ENCODE measurements at places on chromosomes 6 and 20.

DNA sequence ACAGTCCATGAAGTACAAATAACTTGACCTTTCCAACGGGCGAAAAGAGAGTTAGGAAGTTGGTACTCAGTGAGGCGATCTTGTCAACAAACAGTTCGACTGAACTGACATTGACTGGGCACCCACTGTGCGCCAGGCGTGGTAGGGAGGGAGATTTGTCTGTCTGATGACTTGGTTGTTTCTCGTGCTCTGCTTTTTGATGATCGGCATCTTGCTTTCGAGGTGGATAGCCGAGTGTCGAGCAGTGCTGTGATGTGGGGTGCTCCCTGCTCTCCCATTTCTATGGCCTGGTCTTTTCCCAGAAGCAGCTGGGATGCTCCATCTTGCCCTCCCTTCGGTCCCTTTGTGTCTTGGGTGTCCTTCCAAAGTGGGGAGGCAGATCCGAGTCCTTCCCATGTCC is 30.4 kb downstream of the RPP40 start:
- no peak for DNase-seq

DNA sequence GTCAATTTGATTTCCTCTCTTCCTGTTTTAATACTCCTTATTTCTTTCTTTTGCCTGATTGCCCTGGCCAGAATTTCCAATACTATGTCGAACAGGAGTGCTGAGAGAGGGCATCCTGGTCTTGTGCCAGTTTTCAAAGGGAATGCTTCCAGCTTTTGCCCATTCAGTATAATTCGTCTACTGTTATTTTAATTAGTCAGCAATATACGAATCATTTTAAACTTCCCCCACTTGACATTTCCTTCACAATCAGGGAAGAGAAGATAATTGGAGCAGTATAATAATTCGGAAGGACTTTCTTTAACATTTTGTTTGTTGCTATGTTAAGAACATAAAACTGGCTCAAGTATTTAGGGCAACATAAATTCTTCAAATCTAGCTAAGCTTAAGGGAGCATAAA is 860.3 kb upstream of the SLC35B3 start:
- no peak for DNase-seq

DNA sequence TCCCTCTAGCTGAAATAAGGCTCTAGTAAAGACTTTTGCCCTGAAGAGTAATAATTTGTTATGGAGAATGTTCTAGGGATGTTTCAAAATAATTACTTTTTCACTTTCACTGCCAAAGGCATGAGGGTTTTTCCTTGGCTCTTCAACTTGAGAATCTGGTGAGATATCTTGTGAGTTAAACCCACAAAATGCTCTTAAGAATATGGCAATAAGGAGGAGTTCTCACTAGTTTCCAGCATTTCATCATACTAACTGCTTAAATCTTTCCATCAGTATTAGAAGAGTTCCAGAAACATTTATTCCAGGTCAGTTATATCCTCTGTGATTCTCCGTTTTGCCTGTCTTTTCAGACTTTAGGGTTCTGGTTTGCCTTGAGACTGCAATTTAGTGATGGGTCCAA is 785.6 kb upstream of the GJE1 start:
- no peak for DNase-seq

GRCh38 chr6:161242779-161243693 is 30.8 kb downstream of the AGPAT4 start:
- no peak for DNase-seq

- no peak for DNase-seq
Measured at GRCh38 chr20:47356220-47356525, 326 bp downstream of the ZMYND8 start.

DNA sequence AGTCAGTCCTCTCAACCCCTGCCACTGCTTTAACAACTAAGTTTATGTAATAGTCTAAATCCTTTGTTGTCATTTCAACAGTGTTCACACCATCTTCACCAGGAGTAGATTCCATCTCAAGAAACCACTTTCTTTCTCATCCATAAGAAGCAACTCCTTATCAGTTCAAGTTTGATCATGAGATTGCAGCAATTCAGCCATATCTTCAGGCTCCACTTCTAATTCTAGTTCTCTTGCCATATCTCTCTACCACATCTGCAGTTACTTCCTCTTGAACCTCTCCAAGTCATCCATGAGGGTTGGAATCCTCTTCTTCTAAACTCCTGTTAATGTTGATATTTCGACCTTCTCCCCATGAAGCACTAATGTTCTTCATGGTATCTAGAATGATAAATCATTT is 57.9 kb upstream of the FOXO3 start:
- no peak for DNase-seq

GRCh38 chr6:127120023-127120786 is 1.7 kb downstream of the RSPO3 start:
- no peak for DNase-seq

- peak; percentile 97 for DNase-seq
Measured at GRCh38 chr6:151451950-151452749, at the start of gene RMND1. TSS of gene RMND1 (minus strand) at chr6:151452126. CDS start at chr6:151445811, 6,315 bp downstream.

GRCh38 chr20:19996222-19996621 is 20.9 kb upstream of the NAA20 start:
- no peak for DNase-seq

DNA sequence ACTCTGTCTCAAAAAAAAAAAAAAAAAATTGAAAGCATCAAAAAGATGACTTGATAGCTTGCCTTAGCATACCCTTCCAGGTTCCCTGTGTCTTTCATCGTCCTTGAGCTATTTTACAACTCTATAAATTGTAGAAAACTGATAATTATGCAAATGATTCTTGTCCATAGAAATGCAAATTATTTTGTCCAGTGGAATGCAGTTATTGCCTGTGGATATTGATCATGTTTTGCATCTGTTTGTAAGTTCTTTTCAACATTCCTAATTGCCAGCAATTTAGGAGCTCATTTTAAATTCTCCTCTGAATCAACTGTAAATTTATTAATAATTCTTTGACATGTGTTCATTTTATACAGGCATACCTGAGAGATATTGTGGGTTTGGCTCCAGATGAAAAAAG is 7.1 kb upstream of the ATP9A start:
- DNase-seq, result no peak

GRCh38 chr20:4130404-4131189 is 115.2 kb upstream of the RNF24 start:
- no peak for DNase-seq

- DNase-seq, result no peak
Measured at GRCh38 chr6:87590990-87591389, 1.1 kb downstream of the ORC3 start.

DNA sequence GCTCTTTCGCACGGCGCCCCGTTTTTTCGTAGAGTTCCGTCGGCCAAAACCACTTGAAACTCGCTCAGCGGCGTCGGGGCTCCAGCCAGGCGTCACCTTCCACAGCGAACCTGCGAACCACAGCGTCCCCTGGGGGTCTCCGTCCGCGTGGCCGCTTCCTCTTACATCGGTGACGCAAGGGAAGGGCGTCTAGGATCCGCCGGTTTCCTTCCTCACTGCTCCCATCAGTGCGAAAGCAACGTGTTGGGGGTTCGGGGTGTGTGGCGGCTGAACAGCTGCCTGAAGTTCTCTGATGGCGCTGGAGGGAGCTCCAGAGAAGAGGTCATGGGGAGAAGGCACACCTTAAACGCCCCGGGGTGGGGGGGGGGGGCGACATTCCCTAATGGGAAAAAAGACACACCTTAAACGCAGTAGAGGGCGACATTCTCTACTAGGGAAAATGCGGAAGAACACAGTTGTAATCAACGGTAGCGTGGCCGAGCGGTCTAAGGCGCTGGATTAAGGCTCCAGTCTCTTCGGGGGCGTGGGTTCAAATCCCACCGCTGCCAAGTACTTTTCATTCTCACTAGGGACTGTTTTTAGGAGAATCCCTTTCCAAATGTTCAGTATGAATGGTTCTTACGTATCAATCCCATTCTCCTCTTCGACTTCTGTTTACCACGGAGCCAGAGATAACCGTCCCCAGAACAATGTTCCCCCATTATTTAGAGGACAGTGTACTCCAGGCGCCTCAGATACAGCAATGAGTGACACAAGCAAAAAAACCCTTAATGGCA is 16.4 kb downstream of the ZNF311 start:
- DNase-seq, result no peak

DNA sequence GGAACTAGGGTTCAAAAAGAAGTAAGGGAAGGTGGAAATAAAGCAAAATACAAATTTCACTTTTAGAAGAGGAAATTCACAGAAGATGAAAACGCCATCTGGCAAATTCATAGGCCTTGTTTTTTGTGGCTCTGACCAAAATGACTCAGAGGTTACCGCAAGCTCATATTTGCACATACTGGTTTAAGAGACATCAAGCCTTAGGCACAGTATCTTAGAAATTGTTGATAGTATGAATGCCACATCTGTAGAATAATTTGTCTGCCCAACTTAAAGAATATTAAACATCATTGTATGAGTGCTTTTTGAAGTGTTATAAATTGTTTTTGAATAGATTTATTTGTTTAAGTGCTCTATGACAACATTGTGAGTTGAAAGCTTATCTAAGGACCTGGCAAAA is 10.6 kb downstream of the TAAR1 start:
- DNase-seq, result no peak

DNA sequence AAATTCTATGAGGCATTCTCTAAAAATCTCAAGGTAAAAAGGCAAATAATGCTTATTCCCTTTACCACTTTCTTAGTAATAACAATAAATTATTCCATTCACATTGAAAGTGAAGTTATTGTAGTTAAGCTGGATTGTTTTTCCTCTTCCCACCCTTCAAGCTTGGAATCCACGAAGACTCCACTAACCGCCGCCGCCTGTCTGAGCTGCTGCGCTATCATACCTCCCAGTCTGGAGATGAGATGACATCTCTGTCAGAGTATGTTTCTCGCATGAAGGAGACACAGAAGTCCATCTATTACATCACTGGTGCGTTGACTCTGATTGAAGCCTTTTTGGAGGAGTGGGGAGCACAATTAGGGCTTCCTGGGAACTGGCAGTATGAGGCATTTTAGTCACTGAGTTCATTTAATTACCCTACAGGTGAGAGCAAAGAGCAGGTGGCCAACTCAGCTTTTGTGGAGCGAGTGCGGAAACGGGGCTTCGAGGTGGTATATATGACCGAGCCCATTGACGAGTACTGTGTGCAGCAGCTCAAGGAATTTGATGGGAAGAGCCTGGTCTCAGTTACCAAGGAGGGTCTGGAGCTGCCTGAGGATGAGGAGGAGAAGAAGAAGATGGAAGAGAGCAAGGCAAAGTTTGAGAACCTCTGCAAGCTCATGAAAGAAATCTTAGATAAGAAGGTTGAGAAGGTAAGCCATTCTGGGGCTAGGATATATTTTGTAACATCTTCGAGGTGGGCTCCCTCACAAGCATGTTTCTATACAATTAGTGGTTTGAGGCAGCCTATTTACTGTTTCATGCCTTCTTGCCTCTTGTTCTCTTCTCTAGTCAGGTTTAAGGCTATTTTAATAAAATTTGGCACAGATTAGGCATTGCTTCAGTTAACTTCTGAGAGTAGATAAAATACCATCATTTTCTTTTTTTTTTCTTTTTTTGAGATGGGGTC is 4.9 kb downstream of the HSP90AB1 start:
- DNase-seq, result no peak

DNA sequence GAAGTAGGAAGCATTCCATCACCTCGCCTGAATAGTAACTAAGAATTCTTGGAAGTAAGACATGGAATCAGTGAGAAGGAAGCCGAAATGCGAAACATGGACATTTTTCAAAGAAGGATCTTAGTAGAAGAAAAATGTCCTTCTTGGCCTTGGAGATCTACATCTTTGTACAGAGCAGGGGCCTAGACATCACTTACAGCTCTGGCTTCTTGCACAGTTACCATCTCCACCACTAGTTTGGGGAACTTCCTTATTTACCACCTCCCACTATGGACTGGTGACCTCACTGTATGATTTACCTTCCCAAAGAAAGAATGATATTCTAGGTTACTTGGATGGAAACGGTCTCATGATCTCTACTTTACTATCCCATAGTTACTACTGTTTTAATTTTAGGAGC is 15.7 kb downstream of the CASS4 start:
- DNase-seq, result no peak

DNA sequence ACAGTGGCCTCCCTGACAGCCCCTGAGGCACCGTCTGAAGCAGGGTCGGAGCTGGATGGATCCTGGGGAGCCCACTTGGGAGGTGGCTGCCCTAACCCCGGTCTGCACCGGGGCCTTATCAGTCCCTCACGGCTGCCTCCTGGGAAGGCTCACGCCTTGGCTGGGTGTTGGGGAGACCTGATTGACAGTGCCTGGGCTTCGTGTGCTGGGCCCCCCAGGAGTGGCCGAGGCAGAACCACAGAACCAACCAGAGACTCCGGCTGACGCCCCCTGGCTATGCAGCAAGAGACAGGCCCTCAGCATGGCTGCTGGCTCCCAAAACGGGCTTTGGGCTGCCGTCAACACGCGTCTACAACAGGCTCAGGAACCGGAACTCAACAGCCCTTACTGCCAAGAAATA is 219.6 kb downstream of the TAF4 start:
- no peak for DNase-seq

- DNase-seq, result no peak
Measured at GRCh38 chr6:138258991-138259390, 40.7 kb upstream of the PBOV1 start.

- DNase-seq, result no peak
Measured at GRCh38 chr20:19745106-19745505, 13.0 kb upstream of the RIN2 start.

- no peak for DNase-seq
Measured at GRCh38 chr20:44456611-44457010, 19.1 kb upstream of the TTPAL start.

DNA sequence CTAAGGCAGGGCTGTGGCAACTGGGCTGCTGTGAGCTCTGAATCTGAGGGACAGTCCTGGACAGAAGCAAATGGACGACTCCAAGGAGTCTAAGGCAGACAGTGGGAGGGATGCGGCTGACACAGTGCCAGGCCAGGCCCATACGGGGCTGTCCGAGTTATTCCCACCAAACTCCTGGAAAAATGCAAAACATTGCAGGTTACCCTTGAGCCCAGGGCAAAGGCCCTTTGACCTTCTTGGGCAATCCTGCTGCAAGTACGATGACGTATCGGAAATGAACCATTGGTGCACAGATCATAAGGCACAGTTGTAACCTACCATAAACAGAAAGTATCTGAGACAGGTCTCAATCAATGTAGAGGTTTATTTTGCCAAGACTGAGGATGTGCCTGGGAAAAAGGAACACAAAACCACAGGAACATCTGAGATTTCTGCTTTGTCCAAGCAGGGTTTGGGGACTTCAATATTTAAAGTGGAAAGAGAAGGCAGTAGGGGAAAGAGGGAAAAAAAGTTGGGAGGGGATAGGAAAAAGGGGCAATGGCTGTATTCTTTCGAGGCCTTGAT is 118.9 kb downstream of the DACT2 start:
- no peak for DNase-seq

GRCh38 chr6:136677822-136678221 is 114.5 kb downstream of the MAP3K5 start:
- no peak for DNase-seq
